ENCODE measurements at places on chromosomes 7 and 10.

DNA sequence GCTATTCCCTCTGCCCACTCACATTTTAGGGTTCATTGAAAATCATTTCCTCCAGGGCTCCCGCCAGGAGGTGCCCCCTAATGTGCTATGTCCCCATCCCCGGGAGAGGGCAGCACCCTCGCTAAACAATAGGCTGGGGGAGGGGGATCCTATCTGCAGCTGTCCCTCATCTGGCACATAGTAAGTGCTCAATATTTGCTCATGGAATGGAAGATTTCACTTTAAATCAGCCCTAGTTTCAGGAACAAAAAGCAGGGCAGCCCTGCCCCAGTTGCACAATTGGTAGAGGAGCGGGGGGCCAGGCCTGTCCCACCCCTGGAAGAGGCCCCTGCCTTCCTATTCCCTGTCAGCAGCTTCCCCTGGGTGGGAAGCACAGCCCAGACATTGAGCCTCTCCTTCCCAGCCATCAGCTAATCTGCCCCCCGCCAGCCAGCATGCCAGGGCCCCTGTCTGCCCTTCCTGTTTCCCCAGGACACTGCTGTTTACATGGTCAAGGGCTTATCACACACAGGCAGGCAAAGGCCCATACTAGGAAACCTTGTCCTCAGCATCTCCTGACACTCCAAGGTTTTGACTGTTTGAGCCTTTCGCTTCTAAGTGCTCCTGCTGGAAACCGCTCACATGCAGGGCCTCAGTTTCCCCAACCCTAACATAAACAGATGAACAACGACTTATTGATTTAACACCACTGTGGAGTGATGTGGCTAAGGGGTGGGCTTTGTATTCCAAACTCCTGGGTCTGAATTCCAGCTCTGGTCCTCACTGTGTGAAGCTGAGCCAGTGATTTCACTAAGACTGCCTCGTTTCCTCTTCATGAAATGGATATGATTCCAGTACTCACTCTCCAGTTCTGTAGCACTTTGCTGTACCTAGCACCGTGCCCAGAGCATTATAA is 130.7 kb upstream of the ZMIZ1 start:
- DNase-seq: no peak

DNA sequence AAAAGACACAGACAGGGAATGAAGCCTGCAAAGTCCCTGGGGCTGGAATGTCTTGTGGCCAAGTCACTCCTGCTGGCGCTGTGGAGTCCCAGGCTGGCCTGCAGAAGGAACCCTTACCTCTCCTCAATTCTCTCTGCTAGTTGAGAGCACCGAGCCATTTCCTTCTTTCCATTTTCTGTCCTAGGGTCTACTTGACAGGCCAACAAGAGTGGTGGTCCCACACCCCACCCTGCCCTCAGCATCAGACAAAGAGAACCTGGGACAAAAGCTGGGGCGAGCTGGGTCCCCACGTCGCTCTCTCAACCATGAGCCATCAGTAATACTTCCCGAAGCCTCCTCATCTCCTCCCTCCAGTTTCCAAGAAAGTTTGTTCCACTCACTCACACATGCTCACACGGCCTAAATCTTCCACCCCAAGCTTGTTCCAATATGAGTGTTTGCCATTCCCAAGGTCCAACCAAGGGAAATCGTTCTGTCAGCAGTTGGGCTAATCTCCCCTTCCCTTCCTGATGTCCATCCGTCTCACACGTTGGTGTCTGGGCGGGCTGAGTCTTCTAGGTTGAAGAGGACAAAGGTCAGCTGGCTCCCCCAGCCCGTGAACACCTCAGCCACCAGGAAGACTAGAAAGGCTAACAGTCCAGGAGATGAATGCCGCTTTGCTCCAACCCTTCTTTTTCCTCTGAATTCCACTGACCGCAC is 44.3 kb downstream of the CLEC2L start:
- no peak for DNase-seq

- DNase-seq: no peak
These were observed 90.9 kb downstream of the CHST15 start for GRCh38 chr10:124002391-124003069.

- DNase-seq: no peak
These were observed 42.2 kb upstream of the LAMB1 start for GRCh38 chr7:108045154-108045553.

DNA sequence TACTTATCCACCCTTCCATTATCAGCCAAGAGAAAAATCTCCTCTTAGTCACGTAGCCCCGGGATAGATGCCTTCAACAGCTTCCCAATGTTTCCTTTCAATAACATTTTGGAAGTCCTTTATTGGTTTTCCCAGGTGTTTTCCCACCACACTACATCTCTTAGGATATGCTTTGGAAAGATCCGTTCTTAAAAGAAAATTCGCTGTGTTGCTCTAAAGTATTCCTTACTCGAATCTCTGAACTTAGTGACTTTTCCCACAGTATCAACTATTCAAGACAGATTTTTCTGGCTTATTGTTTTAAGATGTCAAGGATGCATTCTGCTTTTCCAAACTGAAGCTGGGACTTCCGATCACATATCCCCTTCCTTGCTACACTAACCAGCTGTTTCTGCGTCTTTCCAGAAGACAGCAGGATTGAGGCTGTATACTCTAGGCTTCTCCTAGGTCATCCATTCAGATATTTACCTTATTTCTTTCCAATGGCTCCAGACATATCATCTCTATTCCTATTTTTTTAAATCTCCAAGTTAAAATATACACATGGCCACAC is 36.5 kb upstream of the SVIL start:
- DNase-seq: no peak

DNA sequence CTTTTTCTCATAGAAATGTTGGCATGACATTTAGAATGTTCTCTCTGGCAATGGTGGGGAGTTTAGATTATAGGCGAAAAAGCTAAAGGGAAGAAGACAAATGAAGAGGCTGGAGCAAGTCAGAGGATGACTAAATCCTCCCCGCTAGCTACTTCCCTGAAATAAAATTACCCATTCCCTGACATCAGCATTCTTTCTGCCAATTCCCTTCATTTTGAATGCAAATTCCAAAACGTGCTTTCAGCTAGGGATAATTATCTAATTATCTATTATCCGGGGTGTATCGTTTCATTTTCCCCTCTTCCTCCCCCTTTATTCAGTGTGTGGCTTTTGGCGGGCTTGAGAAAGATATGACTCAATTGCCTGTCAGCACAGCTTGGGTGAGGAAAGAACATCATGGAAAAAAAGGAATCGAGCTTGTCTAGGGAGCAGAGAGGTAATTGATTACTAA is 672.3 kb downstream of the TNS3 start:
- DNase-seq: no peak

DNA sequence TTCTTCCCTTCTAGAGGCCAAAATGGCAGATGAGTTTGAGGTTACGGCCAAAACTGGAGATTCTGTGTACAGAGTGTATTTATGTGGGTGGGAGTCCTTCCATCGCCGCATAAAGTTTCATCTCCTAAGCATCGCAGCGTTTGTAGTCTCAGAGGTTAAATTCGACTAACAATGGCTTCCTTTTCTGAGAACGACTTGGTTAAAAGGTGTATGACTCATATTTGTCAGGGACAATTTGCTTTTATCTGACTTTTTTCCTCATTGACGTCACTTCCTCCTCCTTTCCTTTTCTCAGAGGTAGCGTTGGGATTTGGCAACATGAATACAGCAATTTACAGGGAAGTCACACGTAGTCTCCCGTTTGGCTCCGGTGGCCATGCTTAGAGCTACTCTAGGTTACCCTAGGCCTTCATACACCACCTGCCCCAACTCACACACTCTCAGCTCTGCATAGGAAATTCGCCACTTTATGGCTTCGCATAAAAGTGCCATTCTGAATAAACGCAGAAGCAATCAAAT is 37.6 kb upstream of the TCF7L2 start:
- no peak for DNase-seq

- DNase-seq: no peak
These were observed 1.1 kb upstream of the KLF14 start for GRCh38 chr7:130734815-130735716.

GRCh38 chr10:77915319-77916105 is 11.0 kb downstream of the DLG5 start:
- no peak for DNase-seq

- peak; percentile 0 for DNase-seq
These were observed 15.4 kb upstream of the FKBP9 start for GRCh38 chr7:32941681-32942414.

- no peak for DNase-seq
These were observed 55.8 kb upstream of the KIF5B start for GRCh38 chr10:32112055-32112454.

All from NCI-H1436 (cell line).